ENCODE measurements at places on chromosomes 16 and 17.

DNA sequence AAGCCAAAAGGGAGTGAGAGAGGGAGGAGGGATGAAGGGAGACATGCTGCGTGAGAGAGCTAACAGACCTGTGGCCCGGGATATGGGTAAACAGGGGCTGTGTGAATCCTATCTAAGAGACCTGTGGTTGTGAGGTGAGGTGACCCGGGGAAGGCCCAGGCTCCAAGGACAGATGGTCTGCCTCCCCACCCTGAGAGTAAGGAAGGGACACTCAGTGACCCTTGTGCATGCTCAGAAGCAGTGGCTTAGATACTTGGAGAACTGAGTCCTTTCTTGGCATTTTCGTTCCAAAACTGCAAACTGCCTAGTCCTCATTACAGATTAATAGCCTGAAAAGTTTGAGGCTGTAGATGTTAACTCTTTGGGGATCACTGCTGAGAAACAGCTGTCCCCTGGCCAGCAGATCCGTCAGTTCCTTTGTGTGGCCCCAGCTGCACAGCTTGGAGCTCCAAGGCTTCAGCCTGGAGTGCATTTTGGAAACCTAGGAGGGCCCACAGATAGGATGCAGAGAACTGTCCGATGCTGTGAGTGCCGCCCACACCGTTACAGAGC, 121.6 kb downstream of the SMG6 start:
- DNase-seq: no peak

DNA sequence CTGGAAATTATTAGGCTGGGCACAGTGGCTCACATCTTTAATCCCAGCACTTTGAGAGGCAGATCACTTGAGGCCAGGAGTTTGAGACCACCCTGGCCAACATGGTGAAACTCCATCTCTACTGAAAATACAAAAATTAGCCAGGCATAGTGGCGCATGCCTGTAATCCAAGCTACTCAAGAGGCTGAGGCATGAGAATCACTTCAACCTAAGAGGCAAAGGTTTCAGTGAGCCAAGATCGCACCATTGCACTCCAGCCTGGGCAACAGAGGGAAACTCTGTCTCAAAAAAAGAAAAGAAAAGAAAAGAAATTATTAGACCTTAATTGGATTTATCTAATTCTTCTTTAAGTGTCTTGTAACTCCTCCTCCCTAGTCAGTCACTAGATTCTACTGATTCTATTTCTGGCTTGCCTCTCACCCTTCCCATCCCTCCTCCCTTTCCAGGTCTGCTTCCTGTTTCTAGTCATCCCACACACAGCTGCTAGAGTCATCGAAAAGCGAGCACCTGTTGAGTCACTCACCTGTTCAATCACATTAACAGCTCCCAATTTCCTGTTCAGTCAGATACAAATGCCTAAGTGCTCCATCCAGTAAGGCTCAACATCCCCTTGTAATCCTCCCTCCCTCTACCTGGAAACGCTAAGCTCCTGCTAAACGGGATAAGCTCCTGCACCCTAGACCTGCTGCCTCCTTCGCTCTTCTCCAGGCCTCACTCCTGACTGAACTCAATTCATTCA, 34.6 kb downstream of the ERN1 start:
- DNase-seq: no peak

DNA sequence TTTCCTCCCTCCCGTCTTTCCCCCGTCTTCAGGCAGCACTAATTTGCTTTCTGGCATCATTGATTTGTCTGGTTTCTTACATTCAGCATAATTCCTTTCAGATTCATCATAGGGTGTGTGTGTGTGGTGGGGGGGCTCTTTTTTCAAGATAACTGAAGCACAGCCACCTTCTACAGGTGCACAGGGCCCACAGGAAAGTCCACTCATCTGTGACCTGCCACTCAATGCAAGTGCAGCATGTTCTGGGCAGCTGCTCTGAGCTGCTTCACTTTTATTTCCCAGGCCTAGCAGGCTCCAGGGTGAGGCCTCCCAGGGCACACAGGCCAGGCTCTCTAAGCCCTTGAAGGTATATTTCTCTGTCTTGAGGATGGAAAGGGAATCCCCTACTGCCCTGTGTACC, 35.2 kb upstream of the MYH10 start:
- no peak for DNase-seq

GRCh38 chr17:79842656-79843473, 3.6 kb upstream of the CBX4 start:
- no peak for DNase-seq

DNA sequence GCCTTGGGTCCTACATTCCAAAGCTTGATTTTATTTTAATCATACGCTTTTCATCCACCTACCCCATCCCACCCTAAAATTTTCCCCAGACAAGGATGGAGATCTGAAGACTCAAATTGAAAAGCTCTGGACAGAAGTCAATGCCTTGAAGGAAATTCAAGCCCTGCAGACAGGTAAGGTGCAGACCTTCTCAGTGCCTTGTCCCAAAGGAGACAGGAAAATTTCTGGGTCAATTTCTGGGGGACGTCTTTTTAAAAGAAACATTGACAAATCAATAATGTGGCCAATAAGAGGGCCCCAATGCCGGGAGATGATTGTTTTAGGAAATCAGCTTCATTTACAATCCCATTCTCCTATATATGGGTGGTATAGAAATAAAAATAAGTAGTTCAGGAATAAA, 5.7 kb downstream of the CLEC3A start:
- DNase-seq: no peak

DNA sequence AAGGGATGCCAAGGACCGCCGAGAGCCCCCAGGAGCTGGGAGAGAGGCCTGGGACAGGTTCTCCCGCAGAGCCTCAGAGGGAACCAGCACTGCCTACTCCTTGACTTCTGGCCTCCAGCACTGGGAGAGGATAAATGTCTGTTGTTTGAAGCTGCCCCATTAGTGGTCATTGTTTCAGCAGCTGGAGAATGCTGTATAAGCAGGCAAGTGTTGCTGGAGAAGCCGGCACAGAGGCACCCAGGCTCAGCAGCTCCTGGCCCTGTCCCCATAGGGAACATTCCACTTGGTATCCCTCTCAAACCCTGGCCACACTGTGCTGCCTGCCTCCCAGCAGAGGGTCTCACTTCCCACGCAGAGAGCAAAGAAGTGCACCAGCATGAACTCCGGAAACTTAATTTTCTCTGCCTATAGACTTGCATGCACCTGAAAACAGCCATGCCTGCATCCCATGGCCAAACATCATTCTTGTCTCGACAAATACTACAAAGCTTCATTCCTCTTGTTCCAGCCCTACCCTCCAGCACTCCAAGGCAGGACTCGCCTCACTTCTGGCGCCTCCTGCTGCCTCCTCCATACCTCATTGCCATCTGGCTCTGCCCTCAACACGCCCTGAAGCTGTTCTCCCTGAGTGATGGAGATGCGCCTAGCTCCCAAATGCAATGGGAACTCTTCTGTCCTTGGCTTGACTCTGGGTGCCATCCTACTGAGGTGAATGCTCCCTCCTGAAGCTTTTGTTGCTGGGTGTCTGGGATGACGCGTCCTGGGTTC, 88.1 kb downstream of the DNAH17 start:
- DNase-seq: no peak

- DNase-seq: no peak
Observed at GRCh38 chr16:11679250-11679649, 11.0 kb downstream of the SNN start.

GRCh38 chr17:74380959-74381808, 13.9 kb downstream of the GPR142 start:
- no peak for DNase-seq

GRCh38 chr17:45218895-45219661, 2.6 kb upstream of the FMNL1 start:
- peak; percentile 91 for DNase-seq

GRCh38 chr17:19372439-19372838, 5.9 kb upstream of the MAPK7 start:
- DNase-seq: no peak

GRCh38 chr16:89099905-89100304, 6.3 kb downstream of the ACSF3 start:
- DNase-seq: no peak

GRCh38 chr16:80463751-80464495, 76.9 kb upstream of the DYNLRB2 start:
- DNase-seq: no peak

- DNase-seq: no peak
Observed at GRCh38 chr16:87601401-87601981, 817 bp upstream of the JPH3 start.

GRCh38 chr16:88597856-88598491, 27.8 kb downstream of the ZC3H18 start:
- DNase-seq: no peak

- no peak for DNase-seq
Observed at GRCh38 chr17:56681561-56682266, 88.2 kb downstream of the NOG start.

DNA sequence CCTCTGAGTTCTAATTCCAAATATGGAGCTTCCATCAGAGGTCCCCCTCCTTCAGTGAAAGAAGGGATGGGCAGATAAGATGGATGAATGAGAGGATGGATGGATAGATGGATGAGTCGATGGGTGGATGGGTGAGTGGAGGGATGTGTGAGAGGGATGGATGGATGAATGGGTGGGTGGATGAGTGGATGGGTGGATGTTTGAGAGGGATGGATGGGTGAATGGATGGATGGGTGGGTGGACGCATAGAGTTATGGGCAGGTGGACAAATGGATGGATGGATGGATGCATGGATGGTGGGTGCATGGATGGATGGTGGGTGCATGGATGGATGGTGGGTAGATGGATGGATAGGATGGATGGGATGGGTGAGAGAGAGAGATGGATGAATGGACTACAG, 69.0 kb downstream of the MGAT5B start:
- DNase-seq: no peak

- DNase-seq: no peak
Observed at GRCh38 chr16:84193480-84193879, 2.5 kb downstream of the ADAD2 start.

- no peak for DNase-seq
Observed at GRCh38 chr17:51351890-51352289, 91.5 kb downstream of the UTP18 start.

- no peak for DNase-seq
Observed at GRCh38 chr16:4372001-4372577, 441 bp downstream of the VASN start.

- DNase-seq: no peak
Observed at GRCh38 chr16:1520461-1520860, 13.0 kb upstream of the TMEM204 start.

- no peak for DNase-seq
Observed at GRCh38 chr17:69711541-69711940, 297.0 kb downstream of the MAP2K6 start.

DNA sequence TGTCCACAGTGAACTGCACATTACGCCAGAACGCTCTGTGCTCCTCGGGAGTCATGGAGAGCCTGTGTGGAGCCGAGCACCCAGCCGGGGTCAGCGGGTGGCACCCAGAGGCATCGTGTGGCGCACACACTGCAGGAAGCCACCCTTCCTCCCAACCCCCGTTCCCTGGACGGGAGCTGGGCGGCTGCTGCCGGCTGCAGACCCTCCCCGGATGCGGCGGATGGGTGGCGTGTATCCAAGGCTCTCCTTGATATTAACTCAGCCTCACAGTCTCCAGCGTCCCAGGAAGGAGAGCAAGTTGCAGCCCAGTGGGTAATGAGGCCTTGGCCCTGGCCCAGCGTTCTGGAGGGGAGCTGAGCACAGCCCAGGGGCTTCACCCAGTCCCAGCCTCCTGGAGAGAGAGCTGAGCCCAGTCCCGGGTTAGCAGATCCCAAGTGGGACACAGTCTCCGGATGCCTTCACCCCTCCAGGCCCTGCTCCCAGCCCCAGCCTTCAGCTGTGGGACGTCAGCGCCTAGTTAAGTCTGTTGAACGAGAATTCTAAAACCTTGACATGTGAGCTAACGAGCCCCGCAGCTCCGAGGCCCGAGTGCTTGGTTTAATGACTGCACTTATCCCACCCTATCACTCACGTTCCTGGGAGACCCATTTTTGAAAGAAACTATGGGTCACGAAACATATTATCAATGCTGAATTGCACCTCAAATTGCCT, 86.6 kb downstream of the TBC1D16 start:
- no peak for DNase-seq

DNA sequence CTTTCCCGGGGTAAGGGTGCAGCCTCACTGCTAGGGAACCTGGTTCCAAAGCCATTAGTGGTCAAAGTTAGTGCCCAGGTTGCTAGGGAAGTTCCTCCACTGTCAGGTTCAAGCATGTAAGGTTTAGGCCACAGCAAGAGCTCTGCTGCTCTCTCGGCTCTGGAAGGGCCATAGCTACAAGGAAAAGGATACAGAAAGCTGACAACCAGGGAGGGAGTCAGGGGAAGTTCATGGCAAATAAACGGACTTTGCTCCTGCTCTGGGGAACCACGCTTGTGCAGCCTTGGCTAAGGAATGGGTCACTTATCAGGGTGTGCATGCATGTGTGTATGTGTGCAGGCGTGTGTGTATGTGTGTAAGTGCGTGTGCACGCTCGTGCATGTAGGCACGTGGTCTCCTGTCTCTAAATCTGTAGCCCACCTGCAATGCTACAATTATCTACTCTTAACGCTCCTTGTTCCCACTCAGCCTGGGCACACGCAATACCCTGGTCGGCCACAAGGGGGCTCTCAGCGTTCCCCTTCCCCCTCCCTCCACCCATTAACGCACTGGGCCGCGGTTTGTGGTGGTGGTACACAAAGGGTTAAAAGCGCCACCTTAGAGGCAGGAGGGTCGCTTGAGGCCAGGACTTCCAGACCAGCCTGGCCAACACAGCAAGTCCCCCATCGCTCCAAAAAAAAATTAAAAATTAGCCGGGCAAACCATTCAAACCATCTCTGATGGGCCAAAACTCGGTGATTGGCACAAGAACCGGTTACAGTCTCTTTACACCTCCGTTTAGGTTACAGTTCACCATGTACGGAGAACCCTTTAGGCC, 48.4 kb upstream of the KDM8 start:
- peak; percentile 52 for DNase-seq

GRCh38 chr16:78428193-78428592, 328.7 kb downstream of the WWOX start:
- DNase-seq: no peak

DNA sequence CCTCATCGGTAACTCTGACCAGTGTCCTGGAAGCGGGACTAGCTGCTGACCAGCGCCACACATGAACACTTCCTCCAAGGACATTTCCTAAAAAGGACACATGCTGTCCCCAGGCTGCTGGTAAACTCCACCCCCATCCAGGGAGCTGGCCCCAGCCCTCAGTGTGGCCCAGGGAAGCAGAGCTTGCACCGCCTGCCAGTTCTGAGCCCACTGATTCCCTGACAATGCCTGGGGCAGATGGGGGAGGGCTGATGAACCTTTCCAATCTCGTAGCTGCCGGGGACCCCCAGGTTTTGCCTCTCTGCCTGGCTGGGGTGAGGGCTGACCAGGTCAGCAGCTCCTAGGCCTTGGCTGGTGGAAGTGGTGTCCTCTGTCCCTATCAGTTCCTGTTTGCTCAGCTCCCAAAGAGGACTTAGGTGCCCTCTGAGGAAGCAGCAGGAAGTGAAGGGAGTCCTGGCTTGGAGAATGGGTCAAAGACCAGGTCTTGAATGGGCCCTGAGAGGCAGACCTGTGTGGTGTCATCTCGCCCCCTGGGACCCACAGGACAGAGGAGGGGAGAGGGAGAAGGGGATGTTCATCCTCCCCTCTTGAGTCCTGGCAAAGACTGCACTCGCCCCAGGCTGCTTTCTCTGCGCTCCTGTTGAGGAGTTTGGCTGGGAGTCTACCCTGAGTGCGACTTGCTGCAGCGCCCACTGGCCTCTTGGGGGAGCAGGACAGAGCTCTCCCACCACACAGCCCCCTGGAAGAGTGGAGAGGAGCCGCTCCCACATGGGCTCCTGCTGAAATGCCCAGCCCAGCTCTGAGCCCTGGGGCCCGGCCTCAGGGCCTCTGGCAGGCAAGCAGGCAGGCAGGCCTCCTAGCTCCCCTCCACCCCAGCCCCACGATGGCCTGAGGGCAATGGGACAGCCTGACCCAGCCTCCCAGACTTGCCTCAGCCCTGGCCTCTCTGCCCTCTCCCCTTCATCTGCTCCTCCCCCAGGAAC, 16.8 kb downstream of the PDK2 start:
- no peak for DNase-seq

- DNase-seq: no peak
Observed at GRCh38 chr17:47990962-47991731, 20.2 kb downstream of the CDK5RAP3 start.
